Fibroblast of skin of left biceps (primary cell): ENCODE measurements at places on chromosomes 3 and 15.

DNA sequence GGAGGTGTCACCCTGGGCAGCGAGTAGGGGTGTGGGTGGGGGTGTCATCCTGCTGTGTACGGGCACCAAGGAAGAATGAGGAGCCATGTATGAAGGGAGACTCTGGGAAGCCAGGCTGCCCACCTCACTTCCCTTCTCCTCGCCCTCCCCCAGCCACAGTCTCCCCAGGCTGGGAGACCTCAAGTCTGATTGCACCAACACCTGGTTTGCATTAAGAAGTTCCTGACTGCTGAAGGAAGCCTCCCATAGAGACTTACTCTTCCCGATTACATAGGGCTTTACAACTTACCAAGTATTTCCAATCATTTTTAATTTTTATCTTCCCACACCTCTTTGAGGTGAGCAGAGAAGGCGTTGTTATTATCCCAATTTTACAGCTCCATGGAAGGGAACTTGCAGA lies 29.5 kb upstream of the SMAD3 start:
- DNase-seq: peak; percentile 83

DNA sequence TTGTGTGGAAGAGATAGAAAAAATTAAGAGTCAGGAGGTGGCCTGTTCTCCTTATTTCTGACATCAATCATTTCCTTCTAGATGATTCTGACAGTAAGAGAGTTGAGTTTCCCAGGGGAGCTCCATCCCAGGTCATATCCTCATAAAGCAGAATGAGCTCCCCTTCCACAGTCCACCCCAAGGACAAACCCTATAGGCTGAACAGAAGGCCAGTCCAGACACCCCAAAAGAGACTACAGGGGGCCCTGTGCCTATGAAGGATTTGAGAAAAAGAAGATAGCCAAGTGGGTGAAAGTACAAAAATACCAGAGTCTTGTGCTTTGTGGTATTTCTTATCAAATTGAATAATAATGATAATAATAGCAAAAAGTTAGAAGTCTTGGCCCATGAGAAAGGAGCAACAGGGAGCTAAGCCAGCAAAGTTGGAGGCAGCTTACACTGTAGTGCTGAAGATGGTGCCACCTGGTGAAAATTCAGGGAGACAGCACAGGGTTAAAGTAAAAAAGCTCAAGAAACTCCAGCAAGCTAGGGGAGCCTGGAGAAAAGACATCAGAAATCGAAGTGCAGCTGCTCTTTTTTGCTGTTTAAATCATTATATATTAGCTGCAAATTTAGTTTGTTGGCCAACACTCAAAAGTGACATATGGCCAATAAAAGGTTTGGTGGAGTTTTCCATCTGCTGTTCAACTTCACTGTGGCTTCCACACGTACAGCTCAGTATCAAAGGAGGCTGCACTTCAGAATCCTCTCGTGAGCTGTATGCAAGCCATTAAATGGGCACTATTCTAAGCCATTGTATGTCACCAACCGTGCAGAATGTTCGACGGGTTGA lies 35.8 kb upstream of the SLC24A5 start:
- DNase-seq: no peak

DNA sequence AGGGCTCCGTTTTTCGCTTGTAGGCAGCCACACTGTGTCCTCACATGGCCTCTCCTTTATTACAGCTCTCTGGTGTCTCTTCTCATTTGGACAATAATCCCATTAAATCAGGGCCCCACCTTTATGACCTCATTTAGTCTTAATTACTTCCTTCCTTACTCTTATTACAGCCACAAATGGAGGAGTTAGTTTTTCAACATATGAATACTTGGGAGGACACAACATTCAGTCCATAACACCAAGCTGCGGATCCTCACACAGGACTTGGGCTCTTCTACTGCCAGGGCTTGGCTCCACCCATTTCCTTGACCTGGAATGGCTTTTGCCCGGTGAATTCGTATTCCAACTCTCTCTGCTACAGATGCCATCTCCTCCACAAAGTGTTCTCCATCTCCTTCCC lies 74.3 kb upstream of the SLC7A14 start:
- no peak for DNase-seq

DNA sequence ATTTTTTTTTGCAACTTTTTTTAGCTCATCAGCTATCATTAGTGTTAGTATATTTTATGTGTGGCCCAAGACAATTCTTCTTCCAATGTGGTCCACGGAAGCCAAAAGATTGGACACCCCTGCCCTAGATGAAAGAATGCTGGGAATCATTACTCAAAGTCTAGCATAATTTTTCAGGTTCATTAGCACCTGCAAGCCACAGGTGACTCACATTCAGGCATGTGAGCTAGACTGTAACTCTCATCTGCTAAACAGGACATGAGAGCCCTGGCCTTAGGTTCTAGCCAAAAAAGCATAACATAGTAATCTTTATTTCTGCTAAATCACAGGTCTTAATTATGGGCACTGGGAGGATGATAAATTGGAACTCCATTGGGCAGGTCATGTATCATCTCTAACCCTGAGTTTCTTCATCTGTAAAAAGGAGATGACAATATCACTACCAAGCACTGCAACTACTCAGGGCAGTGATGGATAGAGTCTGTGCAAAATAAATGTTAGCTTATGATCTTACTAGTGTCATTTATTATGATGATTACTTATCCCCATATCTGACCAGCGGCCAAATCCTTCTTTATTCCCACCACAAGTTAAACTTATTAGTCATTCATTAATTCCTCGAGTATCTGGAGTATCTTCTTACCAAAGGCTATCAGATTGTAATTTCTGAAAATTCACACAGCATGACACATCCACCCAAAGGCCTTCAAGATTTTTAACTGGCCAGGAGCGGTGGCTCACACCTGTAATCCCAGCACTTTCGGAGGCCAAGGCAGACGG lies 125.0 kb downstream of the PLD1 start:
- no peak for DNase-seq

- no peak for DNase-seq
Observed at GRCh38 chr15:71943806-71944205, 133.5 kb downstream of the NR2E3 start.

DNA sequence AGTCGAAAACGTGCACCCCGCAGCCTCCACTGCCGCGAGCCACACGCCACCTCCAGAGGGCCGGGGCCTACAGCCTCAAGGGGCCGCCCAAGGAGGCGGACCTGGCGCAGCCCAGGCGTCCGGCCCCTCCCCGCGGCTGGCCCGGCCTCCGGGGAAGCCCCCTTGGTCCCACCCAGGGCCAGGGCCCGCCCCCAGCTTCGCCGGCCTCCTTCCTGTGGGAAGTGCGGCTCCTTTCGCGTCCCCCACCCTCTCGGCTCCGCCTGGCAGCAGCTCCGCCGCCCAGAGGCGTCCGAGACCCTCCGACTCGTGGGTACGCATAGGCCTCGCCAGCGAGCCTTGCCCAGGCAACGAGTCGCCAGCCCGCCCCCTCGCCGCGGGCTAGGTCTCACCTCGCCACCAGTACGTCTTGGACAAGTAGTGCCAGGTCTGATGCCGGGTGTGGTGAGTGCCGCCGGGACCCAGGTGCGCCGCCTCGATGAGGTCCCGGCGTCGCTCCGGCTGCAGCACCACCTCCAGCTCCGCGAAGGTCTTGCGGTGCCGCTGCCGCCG lies 642 bp downstream of the ZBTB11 start:
- DNase-seq: peak; percentile 91

GRCh38 chr3:161333696-161334095 lies 37.6 kb downstream of the SPTSSB start:
- DNase-seq: no peak

DNA sequence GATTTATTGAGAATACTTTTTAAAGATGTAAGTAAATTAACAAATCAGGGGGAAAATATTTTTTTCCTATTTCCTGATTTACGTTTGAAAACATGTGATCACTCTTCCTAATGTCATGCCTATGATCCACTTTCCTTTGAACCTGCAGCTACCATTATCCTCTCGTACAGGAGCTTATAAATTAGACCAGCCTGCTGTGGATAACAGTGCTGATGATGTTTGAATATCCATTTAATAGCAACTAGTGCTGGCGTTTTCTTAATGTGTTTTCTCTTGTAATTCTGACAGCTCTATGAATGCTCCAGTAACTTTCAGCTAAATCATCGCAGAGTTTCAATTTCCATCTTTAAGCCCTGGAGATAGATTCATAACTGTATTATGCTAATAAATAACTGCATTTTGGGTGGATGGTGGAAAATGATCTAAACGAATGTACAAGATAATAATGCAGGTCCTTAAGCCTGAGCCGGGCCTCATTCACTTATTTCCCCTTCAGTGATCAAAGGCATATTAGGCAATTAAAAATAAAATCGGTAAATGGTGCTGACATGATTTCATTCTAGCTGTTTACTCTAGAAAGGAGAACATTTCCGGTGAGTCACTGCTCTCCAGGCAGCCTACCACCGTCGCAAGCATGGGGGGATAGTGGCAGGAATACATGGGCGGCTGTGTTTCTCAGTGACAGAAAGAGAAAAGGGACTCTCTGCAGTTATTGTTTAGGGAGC lies 58.5 kb upstream of the SLC24A5 start:
- DNase-seq: no peak

DNA sequence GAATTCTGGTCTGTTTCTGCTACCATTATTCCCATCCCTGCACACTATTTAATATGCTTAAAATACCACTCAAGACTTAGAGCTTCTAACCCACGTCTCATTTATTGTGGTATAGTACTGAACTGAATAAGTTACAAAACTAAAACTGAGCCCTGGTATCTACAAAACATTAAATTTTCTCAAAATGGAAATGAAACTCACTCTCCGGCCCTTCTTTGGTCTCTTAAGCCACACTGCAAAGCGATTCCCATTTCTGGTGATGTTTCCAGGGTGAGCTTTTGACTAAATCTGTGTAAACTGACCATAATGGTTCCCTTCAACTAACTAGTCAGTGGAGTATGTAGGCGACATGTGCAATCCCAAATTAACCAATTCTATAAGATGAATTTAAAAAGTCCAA lies 18.6 kb downstream of the KPNA4 start:
- no peak for DNase-seq

- DNase-seq: peak; percentile 13
Observed at GRCh38 chr15:94395640-94396039, 164.3 kb downstream of the MCTP2 start.

GRCh38 chr3:153442799-153443487 lies 280.9 kb downstream of the RAP2B start:
- DNase-seq: no peak

- DNase-seq: no peak
Observed at GRCh38 chr3:12252889-12253288, 36.0 kb upstream of the PPARG start.

GRCh38 chr15:49883121-49883520 lies 235.9 kb downstream of the ATP8B4 start:
- no peak for DNase-seq

DNA sequence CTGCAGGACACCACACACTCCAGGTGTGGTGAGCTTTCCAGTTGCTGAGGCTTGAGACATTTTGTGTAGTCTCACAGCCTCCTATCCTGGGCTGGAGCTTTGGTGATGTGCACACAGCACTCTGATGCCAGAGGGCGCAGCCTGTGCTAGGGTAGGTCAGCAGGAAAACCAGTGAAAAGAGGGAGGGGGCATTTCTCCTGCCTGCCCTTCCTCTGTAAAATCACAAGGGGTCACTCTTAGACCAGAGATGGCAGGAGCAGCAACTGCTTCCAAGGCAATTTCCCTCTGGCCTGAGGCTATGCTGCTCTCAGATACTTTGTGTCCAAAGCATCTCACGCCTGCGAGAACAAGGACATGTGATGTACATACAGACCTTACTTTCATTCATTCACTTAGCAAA lies 16.5 kb upstream of the MUSTN1 start:
- DNase-seq: no peak

DNA sequence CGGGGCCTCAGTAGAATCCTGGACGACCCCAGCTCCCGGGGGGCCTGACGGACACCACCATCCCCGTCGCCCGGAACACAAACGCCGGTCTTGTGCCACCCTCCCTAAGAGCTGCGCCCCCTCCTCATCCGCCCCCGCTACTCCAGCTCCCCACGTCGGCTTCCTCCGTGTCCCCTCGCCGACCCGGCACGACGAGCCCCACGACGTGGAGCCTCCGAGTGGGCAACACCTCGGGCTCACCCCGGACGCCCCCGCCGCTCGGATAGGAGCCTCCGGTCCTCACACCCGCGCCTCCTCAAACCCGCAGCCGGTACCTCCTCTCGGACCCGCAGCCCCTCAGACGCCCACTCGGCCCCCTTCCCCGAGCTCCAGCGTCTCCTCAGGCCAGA lies 525 bp downstream of the NPTN start:
- no peak for DNase-seq
